Right lung (tissue), 10 donors: ENCODE measurements at places on chromosomes 2 and 18. TPM values are rescaled to one million over a fixed set of nuclear protein-coding genes. Genes with fewer than 3 reads are reported as not detected.

- DNase-seq: no peak
These were observed 8.4 kb downstream of the PHLPP1 start for GRCh38 chr18:62723666-62724281.

DNA sequence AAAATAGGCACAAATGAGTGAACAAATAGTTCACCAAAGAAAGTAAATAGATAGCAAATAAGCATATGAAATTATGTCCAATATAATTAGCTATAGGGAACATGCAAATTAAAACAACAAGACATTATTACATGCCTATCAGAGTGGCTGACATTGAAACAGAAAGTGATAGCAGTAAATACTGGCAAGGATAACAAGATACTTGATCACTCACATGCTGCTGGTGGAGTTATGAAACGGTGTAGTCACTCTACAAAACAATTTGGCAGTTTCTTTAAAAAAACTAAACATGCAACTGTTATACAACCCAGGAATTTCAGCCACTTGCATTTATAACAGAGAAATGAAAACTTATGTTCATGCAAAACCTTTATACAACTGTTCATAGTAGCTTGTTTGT is 439.2 kb upstream of the ACVR2A start:
- no peak for DNase-seq

- DNase-seq: no peak
These were observed 1273.5 kb upstream of the CRIM1 start for GRCh38 chr2:35082072-35082471.

The ALPI gene
- polyA plus RNA-seq: not detected

The POTEJ gene
- polyA plus RNA-seq: 0.64 TPM

GRCh38 chr2:109280804-109281203 is 151.8 kb downstream of the SH3RF3 start:
- no peak for DNase-seq

GRCh38 chr2:221372159-221372884 is 199.8 kb downstream of the EPHA4 start:
- no peak for DNase-seq

The CD8B2 gene
- polyA plus RNA-seq: 0.06 TPM

GRCh38 chr18:75130591-75131328 is 78.2 kb downstream of the PTGR3 start:
- no peak for DNase-seq

GRCh38 chr18:69789794-69790193 is 157.9 kb downstream of the CD226 start:
- DNase-seq: no peak

GRCh38 chr2:232951891-232952290 is 61.2 kb downstream of the NGEF start:
- DNase-seq: no peak

DNA sequence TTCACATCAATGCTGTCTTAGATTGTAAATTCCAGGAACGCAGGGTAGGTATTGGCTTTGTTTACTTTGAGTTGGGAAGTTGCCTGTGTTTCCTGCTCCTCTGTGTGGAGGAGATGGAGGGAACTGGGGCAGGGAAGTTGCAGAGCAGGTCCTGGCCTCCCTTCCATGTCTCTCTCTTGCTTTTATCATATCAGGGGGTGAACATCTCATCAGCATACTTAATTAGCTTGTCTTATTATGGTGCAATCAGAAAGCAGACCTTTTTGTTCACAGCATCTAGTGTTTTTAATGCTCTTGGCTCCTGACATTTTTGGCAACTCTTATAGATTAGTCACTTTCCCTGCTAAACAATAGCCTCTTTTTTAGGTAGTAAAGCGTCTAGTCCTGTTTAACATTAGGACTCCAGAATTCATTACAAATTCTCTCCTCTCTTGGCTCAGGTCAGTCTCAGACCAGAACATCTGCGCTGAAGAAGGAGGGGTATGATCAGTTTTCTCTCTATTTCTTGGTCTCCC is 11.5 kb upstream of the DIPK1C start:
- DNase-seq: no peak

The EIF4E2 gene
- polyA plus RNA-seq: 99.8 TPM

- DNase-seq: no peak
These were observed 36.7 kb downstream of the GULP1 start for GRCh38 chr2:188328419-188328818.

The ARHGAP15 gene
- 27.6 TPM for polyA plus RNA-seq

GRCh38 chr2:55364189-55365055 is 55.2 kb downstream of the CCDC88A start:
- peak; percentile 70 for DNase-seq

DNA sequence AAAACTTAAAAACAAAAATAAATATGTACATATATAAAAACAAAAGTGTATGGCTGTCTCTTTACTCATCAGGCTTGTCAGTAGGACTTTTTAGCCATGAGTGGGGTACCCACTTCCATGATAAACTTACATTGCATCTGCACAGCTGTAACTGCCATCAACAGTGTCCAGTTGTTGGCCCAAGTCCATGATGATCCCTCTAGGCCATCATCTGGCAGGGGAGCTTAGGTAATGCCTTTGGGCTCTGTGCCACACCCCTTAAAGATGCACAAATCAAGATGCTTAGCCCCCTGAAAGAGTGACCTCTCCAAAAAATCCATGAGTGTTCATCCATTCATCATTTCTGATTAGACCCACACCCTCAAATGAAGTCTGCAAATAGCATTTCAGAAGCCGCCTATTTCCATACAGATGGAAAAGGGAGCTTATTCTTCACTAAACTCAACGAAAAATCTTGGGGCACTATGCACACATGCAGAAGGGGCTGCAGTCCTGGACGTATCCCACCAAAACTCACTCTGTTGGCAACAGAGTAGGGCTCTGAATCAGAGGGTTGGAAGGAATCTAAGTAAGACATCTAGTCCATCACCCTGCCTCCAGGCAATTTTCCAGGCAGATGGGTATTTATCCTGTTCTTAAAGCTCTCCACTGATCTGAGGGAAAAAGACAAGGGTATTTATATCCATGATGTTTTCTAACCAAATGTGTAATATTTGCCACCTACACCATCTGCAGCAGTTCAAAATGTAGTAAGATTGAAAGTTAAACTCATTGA is 691.0 kb downstream of the ZEB2 start:
- DNase-seq: no peak

DNA sequence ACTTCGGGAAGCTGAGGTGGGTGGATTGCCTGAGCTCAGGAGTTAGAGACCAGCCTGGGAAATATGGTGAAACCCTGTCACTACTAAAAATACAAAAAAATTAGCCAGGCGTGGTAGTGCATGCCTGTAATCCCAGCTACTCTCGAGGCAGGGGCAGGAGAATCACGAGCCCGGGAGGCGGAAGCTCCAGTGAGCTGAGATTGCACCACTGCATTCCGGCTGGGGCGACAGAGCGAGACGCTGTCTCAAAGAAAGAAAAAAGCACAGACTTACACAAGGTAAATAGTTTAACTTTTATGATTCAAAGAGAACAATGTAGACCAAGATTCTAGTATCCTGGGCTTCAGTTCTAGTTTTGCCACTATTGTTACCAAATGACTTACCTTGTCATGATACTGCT is 37.4 kb downstream of the NCKAP1 start:
- DNase-seq: no peak

DNA sequence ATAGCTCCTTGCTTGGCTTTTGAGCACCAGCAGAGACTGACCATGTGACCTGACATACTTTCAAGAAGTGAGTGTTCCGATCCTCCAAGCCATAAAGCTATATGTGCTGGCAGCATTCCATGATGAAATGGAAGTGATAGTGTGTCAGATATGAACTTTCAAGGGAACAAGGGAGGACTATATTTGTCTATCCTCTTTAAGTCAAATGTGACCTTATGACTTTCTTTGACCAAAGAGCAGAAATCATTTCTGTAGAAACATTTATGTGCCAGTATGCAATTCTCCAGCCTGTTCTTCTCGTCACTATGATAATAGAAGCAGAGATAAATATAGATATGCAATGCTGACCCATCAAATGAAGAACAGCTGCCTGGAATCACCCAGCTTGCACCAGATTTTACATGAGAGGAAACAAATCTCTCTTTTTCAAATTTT is 14.4 kb downstream of the HYCC2 start:
- DNase-seq: peak; percentile 8
